ENCODE measurements at places on chromosomes 12 and 14.
A peak's percentile ranks its signal among the peaks of the same experiment; 100 is the strongest.

DNA sequence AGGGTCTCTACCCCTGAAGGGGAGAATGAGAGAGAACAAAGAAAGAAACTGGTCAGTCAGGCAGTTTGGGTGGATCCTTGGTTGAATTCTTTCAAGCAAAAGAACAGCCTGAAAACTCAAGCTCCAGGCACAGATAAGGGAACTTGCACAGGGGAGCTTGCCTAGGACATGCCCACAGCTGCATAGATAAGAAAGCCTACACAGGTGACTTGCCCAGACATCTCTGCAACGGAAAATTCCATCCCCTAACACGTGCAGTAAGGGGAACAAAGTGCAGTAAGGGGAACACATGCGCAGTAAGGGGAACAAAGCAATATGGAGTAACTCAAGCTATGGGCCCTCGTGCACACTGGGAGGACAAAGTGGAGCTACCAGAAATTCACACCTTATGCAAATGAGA, 540.1 kb upstream of the MIS18BP1 start:
- DNase-seq, result no peak

DNA sequence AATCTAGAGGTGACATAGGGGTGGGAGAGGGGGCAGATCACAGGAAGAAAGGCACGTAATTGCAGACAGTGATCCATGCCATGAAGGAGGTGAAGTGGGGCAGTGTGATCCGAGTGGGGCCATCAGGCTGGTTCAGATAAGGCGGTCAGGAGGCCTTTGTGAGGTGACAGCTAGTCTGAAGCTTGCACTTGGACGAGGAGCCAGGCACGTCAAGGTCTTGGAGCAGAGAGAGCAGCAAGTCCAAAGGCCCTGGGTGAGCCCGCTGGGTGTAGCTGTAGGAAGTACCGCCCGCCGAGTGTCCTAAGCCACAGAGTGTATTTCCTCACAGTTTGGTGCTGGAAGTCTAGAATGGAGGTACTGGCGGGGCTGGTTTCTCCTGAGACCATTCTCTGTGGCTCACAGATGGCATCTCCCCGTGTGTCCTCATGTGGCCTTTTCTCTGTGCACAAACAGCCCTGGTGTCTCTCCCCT, 23.6 kb downstream of the RHOF start:
- no peak for DNase-seq

DNA sequence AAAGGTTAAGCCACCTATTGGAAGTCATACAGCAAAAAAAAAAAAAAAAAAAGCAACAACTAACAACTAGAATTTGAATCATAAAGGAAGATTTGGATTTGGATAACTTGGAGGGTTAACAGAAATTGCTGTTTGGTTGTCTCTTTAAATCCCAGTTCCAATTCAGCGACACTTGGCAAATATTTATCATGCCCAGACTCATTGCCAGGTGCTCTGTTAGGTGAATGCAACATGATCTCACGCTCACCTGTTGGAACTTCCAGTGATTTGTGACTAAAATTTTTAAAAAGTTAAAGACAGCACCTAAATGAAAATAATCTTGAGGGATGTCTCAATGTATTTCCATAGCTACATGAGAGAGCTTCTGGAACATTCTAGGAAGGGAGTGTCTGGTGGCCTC, 103.7 kb downstream of the TBX3 start:
- no peak for DNase-seq

- DNase-seq, result no peak
These were observed 2.9 kb downstream of the C1RL start for GRCh38 chr12:7106082-7106481.

- peak; percentile 60 for DNase-seq
These were observed 21.8 kb downstream of the VPS37B start for GRCh38 chr12:122874081-122874480.
